MCF 10A (cell line): ENCODE measurements at places on chromosomes 1 and 21. TPM values are rescaled to one million over a fixed set of nuclear protein-coding genes. Genes with fewer than 3 reads are reported as not detected.

The POU2F1 gene
- 11.6 and 16.7 TPM in 2 replicates for total RNA-seq

The TTC22 gene
- 3.0 and 3.1 TPM in 2 replicates for total RNA-seq

The NUF2 gene
- total RNA-seq: 14.7 and 23.8 TPM in 2 replicates

The RIPK4 gene
- 14.0 and 22.3 TPM in 2 replicates for total RNA-seq

The GPR161 gene
- total RNA-seq: 6.6 and 10.2 TPM in 2 replicates

The TFF1 gene
- total RNA-seq: not detected in 2 replicates

The COL9A2 gene
- not detected in 2 replicates for total RNA-seq

The NBPF9 gene
- total RNA-seq: 50.7 and 51.4 TPM in 2 replicates

The KRTAP12-2 gene
- not detected in 2 replicates for total RNA-seq

The ETV3L gene
- total RNA-seq: not detected in 2 replicates

The COG2 gene
- total RNA-seq: 39.5 and 46.7 TPM in 2 replicates

The TSPEAR gene
- not detected in 2 replicates for total RNA-seq

The IL10 gene
- total RNA-seq: not detected in 2 replicates

The PER3 gene
- total RNA-seq: 0.84 and 1.9 TPM in 2 replicates

The RNU1-1 gene
- 1,539 and 1,606 TPM in 2 replicates for total RNA-seq

The ACTA1 gene
- total RNA-seq: 0.42 TPM in 1 of 2 replicates, not detected in the other

The BATF3 gene
- 0.96 and 1.5 TPM in 2 replicates for total RNA-seq

The RNF223 gene
- 0.30 and 0.37 TPM in 2 replicates for total RNA-seq

The TMPRSS15 gene
- total RNA-seq: 3.3 and 3.6 TPM in 2 replicates

The GRIK1 gene
- total RNA-seq: not detected in 2 replicates

The TRIM17 gene
- total RNA-seq: not detected in 2 replicates

The CFAP126 gene
- total RNA-seq: not detected in 2 replicates

The SPRR1A gene
- not detected in 2 replicates for total RNA-seq

The CD53 gene
- total RNA-seq: not detected in 2 replicates

The NTMT2 gene
- total RNA-seq: not detected in 2 replicates

The PTPN22 gene
- total RNA-seq: 0.42 and 0.89 TPM in 2 replicates

The TEDDM1 gene
- not detected in 2 replicates for total RNA-seq

The EVA1B gene
- 4.8 and 5.7 TPM in 2 replicates for total RNA-seq

The SH2D1B gene
- not detected in 2 replicates for total RNA-seq

The OR6N2 gene
- not detected in 2 replicates for total RNA-seq

The SPATA6 gene
- total RNA-seq: 4.2 and 6.9 TPM in 2 replicates

The NHLH1 gene
- 0.12 and 0.20 TPM in 2 replicates for total RNA-seq

The LAMB3 gene
- total RNA-seq: 999 and 1,572 TPM in 2 replicates

The RGS7 gene
- total RNA-seq: 0.42 and 0.61 TPM in 2 replicates

The KRTAP13-1 gene
- not detected in 2 replicates for total RNA-seq

The SRP9 gene
- 417 and 511 TPM in 2 replicates for total RNA-seq

The SYTL1 gene
- total RNA-seq: 64.8 and 81.8 TPM in 2 replicates

The AP4B1 gene
- 20.4 and 21.3 TPM in 2 replicates for total RNA-seq

The OSBPL9 gene
- 51.7 and 60.4 TPM in 2 replicates for total RNA-seq

The C1orf210 gene
- 0.91 and 1.6 TPM in 2 replicates for total RNA-seq

The PPIAL4G gene
- total RNA-seq: not detected in 2 replicates

The OR10K1 gene
- total RNA-seq: not detected in 2 replicates

The C1orf87 gene
- total RNA-seq: not detected in 2 replicates

The BGLAP gene
- total RNA-seq: 1.9 and 2.6 TPM in 2 replicates

The ZNF683 gene
- not detected in 2 replicates for total RNA-seq

The CHD5 gene
- total RNA-seq: 0.07 and 0.17 TPM in 2 replicates

The CFAP410 gene
- total RNA-seq: 10.1 and 13.3 TPM in 2 replicates

The ZNF124 gene
- total RNA-seq: 18.1 and 18.8 TPM in 2 replicates

The RAB42 gene
- total RNA-seq: not detected in 2 replicates

The NT5C1A gene
- not detected in 2 replicates for total RNA-seq
